ENCODE measurements at places on chromosomes 3 and 15.

GRCh38 chr3:31817411-31817966 is 163.6 kb downstream of the OSBPL10 start:
- DNase-seq: no peak

- no peak for DNase-seq
Observed at GRCh38 chr3:123759871-123760270, 124.3 kb downstream of the MYLK start.

GRCh38 chr3:5891711-5892110 is 704.2 kb downstream of the EDEM1 start:
- peak; percentile 0 for DNase-seq

GRCh38 chr3:10817506-10817905 is 1.5 kb downstream of the SLC6A11 start:
- no peak for DNase-seq

GRCh38 chr3:24310887-24311286 is 183.8 kb downstream of the THRB start:
- DNase-seq: no peak

- peak; percentile 91 for DNase-seq
Observed at GRCh38 chr3:49856181-49857005, at the start of gene TRAIP. TSS of gene TRAIP (minus strand) at chr3:49856564. CDS start at chr3:49856453, 111 bp downstream.

- no peak for DNase-seq
Observed at GRCh38 chr15:78630886-78631633, 9.9 kb downstream of the CHRNB4 start.

- DNase-seq: no peak
Observed at GRCh38 chr3:136844724-136845123, 17.3 kb upstream of the NCK1 start.

All from fibroblast of lung (primary cell).